ENCODE measurements at places on chromosomes 12 and 14.

DNA sequence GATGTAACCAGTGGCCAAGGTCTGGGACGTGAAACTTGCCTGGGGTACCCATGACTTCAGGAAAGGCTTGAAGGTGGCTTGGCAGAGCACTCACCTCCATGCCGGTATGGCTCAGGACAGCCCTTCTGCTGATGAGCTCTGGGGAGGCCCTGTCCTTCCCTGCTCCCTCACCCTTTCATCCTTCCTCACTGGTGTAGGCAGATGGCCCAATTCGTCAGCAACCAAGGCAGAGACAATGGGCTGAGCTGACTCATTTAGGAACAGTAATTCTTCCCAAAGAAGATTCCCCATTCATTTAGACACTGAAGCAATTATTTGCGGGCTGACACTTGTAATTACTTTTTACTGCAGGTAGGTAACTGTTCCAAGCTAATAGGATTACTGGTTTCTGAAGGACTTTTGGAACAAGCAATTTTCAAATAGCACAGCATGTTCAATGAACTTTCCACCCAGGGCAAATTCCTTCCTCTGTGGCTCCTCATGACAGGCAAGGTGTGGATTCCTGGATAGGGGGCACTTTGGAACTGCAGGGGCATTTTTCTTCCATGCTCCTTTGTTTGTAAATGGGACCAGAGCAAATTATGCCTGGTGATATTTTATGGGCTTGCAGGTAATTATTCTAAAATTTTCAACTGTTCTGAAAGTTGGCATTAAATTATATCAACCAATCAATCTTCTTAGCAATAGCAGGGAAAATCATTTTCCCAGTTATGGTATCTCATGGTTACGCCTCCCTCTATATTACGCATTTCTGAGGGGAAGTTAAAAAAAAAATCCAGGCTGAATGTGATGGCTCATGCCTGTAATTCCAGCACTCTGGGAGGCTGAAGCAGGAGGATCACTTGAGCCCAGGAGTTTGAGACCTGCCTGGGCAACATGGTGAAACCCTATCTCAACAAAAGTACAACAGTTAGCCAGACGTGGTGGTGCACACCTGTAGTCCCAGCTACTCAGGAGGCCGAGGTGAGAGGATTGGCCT lies 24.1 kb upstream of the NRDE2 start:
- DNase-seq: no peak

GRCh38 chr14:79418649-79419415 lies 792.5 kb downstream of the DIO2 start:
- no peak for DNase-seq

- DNase-seq: no peak
These were observed 3.4 kb downstream of the GLIPR1L1 start for GRCh38 chr12:75337905-75338304.

- DNase-seq: no peak
These were observed 161.2 kb downstream of the DAD1 start for GRCh38 chr14:22427771-22428231.

GRCh38 chr14:29558516-29558915 lies 369.1 kb downstream of the PRKD1 start:
- DNase-seq: no peak

DNA sequence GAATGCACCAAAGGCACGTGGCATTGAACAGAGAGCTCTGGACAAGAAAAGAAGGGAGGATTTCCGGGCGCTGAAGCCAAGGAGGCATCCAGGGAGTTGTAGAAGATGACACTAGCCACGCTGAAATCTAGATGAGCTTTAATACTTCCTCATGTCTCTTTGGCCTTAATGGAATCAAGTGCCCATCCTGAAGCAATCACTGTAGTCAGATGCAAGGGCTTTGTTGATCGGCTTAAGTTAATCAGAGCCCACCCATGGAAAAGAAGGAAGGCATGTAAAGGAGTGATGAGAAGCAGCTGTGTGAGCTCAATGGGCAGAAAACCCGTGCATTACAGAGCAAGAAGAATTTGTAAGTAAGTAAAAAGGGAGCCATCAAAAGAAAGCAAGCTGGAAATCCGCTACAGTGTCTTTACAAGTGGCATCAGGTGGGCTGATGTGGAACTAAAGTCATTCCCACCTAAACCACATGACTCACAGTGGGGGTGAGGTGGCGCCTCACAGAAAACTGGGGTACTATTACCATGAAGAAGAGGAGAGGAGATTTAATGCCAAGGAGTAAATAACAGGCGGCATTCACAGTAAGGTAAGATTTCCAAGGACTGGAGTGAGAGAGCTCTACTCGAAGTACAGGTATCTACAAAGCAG lies 48.4 kb downstream of the NDUFA12 start:
- no peak for DNase-seq

DNA sequence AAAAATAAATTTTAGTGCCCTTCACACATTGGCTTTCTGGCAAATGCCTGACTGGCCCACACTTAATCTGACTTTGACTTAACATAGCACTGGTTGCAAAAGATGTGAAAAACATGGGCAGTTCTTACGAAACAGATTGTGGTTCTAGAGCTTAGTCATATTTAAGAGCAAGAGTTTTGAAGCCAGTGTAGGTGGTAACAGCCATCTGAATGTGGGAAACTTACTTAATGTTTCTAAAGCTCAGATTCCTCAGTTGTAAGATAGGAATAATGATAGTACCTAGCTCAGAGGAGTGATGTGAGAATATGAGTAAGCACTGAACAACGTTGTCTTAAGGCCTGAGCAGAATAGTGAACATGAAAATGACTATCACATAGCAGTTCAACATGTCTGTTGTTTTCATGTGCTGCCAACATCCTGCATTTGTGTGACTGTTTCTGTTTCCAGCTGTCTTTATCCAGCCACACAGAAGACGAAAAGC lies 262.7 kb downstream of the SYT1 start:
- DNase-seq: no peak

DNA sequence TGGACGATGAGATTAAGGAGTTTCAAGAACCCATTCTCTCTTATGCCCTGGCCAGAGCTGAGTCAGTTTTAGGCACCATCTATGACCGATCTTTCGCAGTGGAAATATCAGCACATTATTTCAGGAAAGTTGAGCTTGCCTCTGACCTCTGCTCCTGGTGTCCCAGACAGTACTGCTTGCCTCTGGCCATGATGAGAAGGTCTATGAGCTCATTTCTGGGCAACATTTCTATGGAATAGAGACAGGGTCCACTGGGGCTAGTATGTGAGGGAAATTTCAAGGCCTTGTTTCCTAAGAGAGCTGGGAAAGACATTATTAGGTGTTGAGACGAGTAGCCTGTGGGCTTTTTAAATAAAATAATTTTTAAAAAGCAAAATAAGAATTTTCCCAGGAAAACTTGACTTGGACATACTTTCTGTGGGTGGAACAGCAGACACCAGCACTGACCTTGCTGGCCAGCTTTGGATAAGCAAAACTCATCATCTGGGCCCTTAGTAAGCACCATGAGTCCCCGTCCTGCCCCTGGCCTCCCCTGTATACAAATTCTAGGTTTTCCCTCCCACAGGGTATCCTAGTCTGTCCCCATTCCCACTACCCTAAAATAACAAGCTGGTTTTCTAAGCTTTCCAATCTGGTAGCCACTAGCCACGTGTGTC lies 43.4 kb downstream of the DIO2 start:
- DNase-seq: no peak

- no peak for DNase-seq
These were observed 20.9 kb upstream of the NUDT14 start for GRCh38 chr14:105201925-105202513.

GRCh38 chr14:93706360-93706955 lies 81.8 kb downstream of the PRIMA1 start:
- DNase-seq: no peak

- DNase-seq: no peak
These were observed 8.5 kb upstream of the SERPINA12 start for GRCh38 chr14:94517641-94518257.

DNA sequence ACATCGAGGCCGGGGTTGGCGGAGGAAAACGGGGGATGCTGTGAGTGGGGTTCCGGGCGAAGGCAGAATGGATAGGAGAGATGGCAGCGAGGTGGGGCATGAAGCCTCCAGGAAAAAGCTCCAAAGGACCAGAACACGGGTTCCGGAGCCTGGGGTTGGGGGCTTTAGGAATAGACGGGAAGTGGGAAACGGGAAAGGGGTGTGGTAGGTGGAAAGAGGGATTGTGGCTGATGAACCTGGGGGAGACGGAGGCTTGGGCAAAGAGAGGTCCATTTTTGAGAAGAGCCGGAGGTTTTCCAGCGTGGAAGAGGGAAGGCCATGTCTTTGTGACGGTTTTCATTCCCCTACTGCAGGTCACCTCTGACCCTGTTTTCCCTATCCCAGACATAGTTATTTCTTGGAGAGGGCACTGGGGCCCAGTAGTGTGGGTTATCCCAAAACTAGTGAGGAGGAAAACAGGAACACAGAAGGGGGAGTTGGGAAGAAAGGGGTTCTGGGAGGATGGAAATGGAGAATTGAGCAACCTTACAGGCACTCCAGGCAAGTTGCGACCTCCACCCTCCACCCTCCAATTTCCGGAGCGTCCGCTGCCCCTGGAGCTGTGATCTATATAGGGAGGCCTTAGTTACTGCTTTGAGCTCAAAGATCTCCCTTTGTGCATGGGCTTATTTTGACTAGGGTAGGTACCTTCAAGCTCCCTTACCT lies 1.1 kb downstream of the ATN1 start:
- no peak for DNase-seq

GRCh38 chr12:14915736-14916135 lies 22.6 kb downstream of the ERP27 start:
- no peak for DNase-seq

GRCh38 chr12:109444259-109444658 lies 32.8 kb downstream of the KCTD10 start:
- DNase-seq: no peak

DNA sequence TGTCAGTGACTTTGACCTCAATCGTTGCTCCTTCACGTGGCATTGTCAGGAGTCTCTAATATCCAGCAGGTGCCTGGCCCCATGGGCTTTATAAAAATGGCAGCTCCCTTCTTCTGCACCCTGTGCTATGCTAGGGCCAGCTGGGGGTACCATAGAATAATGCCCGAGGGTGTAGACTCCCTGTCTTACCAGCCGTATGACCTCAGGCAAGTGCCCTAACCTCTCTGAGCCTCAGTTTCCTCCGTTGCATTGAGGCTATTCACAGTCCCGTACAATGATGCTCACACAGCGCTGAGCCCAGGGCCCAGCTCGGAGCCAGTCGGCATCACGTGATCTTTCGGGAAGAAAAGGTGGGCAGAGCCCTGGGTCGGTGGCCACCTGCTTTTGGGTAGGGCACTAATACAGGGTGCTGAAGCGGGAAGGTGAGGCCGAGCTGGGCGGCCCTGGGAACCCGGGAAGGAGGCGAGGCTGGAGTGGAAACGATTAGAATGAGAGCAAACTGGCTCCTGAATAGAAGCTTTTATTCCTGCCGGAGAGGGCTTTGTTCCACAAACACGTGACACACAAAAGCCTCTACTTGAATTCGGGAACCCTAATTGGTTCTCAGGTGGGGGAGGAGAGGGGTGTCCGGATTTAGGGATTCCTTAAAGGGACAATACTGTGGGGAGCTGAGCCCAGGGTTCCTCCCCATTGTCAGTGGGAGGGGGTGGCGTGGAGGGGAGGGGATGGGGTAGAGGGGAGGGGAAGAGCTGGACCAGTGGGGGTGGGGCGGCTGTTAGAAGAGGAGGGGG lies 19.9 kb upstream of the MSI1 start:
- no peak for DNase-seq

GRCh38 chr14:71346685-71347084 lies 439.4 kb downstream of the PCNX1 start:
- DNase-seq: no peak

GRCh38 chr14:84891404-84891803 lies 638.5 kb upstream of the FLRT2 start:
- no peak for DNase-seq

GRCh38 chr14:32561520-32561919 lies 232.4 kb downstream of the AKAP6 start:
- no peak for DNase-seq

- DNase-seq: no peak
These were observed 25.0 kb upstream of the NR1H4 start for GRCh38 chr12:100448656-100449055.

- DNase-seq: peak; percentile 19
These were observed 19.2 kb downstream of the INTS13 start for GRCh38 chr12:26918321-26919215.

DNA sequence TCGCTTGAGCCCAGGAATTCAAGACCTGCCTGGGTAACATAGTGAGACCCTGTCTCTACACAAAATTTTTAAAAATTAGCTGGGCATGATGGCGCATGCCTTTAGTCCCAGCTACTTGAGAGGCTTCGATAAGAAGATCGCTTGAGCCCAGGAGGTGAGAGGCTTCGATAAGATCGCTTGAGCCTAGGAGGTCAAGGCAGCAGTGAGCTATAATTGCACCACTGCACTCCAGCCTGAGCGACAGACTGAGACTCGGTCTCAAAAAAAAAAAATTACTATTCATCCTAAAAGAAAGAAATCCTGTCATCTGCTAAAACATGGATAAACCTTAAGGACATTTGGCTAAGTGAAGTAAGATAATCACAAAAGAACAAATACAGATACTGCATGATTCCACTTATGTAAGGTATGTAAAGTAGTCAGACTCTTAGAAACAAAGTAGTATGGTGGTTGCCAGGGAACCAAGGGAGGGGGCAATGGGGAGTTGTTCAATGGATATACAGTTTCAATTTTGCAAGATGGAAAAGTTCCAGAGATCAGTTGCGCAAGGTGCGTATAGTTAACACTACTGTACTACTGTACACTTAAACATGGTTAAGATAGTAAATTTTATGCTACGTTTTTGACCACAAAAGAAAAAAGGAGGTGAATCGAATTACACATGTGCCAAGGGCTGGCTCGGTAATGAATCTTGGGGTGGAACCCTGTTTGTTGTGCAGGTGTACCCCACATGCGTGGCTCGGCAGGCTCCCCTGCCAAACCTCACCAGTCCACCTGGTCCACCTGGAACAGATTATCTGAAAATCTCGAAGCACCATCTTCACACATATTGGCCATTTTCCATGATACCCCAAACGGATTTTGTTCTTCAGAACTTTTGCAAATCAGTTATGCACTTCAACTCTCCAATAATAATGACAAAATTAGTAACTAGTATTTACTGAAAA lies 18.3 kb upstream of the ATP2A2 start:
- DNase-seq: no peak

- DNase-seq: no peak
These were observed 95.4 kb downstream of the NKX2-1 start for GRCh38 chr14:36424478-36425102.

GRCh38 chr12:97435153-97435552 lies 27.5 kb upstream of the RMST start:
- DNase-seq: no peak

DNA sequence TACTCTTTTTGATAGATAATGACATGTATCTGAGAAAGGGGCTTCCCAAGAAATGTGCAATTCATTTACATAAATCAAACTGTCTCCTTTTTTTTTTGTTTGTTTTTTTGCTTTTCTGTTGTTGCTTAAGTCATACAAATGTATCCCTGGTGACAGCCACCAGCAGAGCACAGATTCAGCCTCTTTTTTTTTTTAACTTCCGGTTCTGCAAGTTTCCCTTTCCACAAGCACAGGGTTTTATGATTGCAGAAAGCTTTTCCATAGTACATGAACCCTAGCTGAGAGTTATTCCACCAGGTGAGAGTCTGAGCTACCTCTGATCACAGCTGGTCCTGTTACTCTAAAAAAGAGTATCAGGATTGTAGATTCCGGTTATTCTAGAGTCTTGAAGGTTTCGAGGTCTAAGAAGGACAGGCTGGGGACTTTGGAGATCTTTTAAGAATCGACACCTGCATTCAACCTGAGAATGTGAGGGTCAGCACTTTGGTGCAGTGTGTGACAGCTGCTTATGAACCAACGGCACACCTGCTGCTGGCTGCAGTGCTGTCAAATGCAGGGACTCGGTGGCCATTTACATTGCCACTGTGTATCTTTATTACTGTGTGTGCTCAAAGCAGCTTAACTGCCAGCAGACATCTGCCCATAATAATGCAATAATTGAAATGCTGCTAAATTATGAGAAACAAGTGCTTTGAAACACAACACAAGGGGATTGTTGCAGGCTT lies 551.7 kb downstream of the NRXN3 start:
- no peak for DNase-seq
